ENCODE measurements at places on chromosomes 12 and 14.

- no peak for DNase-seq
These were observed 20.7 kb downstream of the XRCC3 start for GRCh38 chr14:103694572-103695026.

DNA sequence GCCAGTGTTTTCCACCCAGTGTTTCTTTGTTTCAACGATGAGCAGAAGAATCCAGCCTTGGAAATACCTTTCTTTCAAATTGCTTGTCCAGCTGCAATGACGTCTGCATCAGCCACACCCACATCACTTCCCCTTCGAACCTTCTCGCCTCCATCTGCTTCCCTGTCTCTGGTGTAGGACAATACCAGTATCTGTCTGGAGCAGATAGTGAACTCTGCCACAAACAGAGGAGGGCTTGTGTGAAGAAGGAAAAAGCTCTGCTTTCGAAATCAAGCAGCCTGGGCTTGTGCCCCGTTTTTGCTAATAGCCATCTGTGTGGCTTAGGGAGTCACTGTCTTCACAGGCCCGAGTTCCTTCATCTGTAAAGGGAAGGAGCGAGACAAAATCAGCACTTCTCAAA, 415.4 kb downstream of the ZFP36L1 start:
- DNase-seq, result no peak

DNA sequence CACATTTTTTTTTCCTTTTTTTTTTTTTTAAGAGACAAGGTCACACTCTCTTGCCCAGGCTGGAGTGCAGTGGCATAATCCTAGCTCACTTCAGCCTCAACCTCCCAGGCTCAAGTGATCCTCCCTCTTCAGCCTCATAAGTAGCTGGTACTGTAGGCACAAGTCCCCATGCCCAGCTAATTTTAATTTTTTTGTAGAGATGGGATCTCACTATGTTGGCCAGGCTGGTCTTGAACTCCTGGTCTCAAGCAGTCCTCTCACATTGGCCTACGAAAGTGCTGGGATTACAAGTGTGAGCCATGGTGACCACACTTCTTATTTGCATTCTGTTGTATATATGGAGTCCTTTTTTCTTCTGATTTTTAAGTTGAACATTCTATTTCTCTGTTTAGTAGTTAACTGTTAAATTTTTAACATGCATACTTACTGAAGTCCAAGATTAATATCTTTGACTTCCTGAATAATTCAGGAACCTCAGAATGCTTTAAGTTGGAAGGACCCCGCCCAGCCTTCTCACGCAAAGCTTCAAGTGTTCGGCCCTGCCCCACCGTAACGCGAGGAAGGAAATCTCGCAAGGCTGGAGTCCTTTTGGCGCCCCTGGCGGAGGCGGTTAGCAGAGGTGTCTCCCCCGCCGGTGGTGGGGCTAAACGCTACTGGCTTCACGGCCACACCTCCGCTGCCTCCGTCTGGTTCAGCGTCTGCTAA, 21.6 kb downstream of the SPATS2 start:
- DNase-seq, result no peak

DNA sequence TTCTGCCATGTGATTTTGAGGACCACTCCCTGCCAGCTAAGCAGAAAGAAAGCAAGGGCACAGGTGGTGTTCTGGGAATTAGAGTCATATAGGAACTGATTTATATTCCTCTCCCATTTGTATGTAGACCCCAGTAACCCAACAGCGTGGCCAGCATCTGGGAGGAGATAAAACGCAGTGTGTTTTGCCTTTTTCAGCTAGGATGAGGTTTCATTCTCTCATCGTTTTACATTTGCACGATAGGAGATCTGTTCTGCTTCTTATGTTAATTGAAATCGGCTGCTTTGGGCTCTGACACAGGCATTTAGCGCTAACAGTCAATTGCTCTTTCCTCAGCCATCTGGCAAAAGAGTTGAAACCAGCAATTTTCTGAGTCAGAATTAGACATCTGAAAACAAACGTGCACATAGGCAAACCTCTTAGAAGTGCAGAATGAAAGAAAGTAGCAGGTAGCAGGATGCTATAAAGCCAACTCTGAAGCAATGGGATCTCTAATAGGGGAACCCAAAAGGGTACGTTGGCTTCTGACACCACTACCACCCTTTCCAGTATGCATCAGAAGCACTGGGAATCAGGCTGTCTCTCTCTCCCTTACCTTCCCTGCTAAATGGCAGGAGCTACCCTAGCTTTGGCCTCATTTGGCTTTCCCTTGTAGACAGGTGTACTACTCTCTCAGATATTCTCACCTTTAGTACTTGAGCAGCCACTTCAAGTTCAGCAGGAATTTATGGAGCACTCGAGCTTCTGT, 219.1 kb downstream of the PHLDA1 start:
- DNase-seq, result no peak

DNA sequence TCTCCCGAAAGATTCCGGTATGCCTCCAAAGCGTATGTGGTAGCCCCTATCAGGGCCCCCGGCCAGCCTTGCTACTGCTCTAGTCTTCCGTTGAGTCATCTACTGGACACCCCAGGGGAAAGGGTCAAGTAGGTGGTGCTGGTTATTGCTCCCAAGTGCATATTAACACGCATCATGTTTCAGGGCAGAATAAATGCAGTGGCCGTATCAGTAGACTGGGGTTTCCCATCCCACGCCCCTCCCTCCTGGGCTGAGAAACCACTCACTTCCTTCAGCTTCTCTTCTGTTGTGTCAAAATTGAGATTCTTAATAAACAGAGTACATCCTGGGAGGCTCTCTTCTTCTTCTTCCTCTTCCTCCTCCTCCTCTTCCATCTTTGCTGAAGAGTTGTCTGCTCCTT, 39.3 kb downstream of the RBM19 start:
- no peak for DNase-seq

GRCh38 chr12:47997321-47997720, 7.0 kb downstream of the COL2A1 start:
- no peak for DNase-seq

Measured in NCI-H1930 (cell line).